Activated CD8-positive, alpha-beta T cell treated with anti-CD3 and anti-CD28 coated beads, Interleukin-2, amount 10 ng/mL, durations not matched to agents 7 days and 5 days (primary cell): ENCODE measurements at places on chromosomes 13 and 19. TPM values are rescaled to one million over a fixed set of nuclear protein-coding genes. Genes with fewer than 3 reads are reported as not detected.

The PINLYP gene
- total RNA-seq = 7.4 TPM

- H3K27me3 ChIP-seq = no peaks in the 10 kb centered on the region
- peaks cover 30% of the 10 kb centered on the region for H3K4me1 ChIP-seq
- peaks cover 8% of the 10 kb centered on the region for H3K36me3 ChIP-seq
- DNase-seq = no peak
- H3K27ac ChIP-seq = no peak overlapping the region
Observed at GRCh38 chr13:24921003-24921402, 157.0 kb downstream of the RNF17 start.

The GAS6 gene
- 0.65 TPM for total RNA-seq

DNA sequence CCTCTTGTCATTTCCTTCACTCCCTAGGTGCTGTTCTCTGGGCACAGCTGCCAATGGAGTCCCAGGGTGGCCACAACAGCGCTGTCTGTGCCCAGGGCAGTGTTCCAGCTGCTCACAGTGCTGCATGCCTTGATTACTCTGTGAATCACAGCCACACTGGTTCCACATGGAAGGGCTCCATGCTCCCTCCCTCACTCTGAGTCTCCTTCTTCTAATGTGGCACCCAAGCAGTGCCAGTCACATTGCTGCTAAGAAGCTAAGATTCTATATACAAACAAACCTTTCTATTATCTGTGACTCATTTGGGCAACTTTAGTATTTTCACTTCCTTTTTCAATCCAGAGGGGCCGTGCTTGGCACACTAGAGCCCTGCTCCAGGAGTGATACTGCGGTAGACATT is 248.7 kb downstream of the TDRD3 start:
- H3K27me3 ChIP-seq = peaks cover 2% of the 10 kb centered on the region
- H3K4me3 ChIP-seq = no peak overlapping the region
- H3K27ac ChIP-seq = no peak overlapping the region
- DNase-seq = no peak

The IGSF23 gene
- not detected for total RNA-seq

The IFNL3 gene
- not detected for total RNA-seq

- peaks cover 52% of the 10 kb centered on the region for H3K36me3 ChIP-seq
- peak overlapping the region; percentile 27 for H3K27ac ChIP-seq
- peaks cover 8% of the 10 kb centered on the region for H3K4me1 ChIP-seq
- no peaks in the 10 kb centered on the region for H3K27me3 ChIP-seq
- H3K4me3 ChIP-seq = no peak overlapping the region
- no peak for DNase-seq
Observed at GRCh38 chr19:17562097-17562496, 6.6 kb downstream of the COLGALT1 start.

- no peaks in the 10 kb centered on the region for H3K27me3 ChIP-seq
- no peak overlapping the region for H3K27ac ChIP-seq
- H3K4me3 ChIP-seq = no peak overlapping the region
- H3K36me3 ChIP-seq = no peaks in the 10 kb centered on the region
- DNase-seq = peak; percentile 23
- peaks cover 13% of the 10 kb centered on the region for H3K4me1 ChIP-seq
Observed at GRCh38 chr13:44685641-44686040, 109.5 kb upstream of the TSC22D1 start.

DNA sequence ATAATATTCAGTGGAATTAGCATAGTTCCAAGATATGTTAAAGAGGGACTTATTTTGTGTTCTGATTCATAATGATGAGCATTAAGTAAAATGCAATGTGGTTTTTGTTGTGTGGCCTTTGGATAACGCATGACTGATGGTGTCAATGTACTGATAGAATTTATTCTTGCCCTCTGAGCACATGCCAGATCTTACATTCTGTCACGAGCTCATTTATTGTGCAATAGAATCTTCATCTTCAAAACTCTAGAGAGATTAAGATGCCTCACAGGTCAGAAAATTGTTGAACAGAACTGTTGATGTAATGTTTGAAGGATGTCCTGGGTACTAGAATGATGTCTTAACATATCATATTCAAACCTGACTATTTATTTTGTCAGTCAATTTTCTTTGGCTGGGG is 148.0 kb upstream of the HTR2A start:
- no peak for DNase-seq
- no peaks in the 10 kb centered on the region for H3K36me3 ChIP-seq
- H3K27me3 ChIP-seq = peaks cover 9% of the 10 kb centered on the region
- H3K27ac ChIP-seq = no peak overlapping the region

The KLF1 gene
- 0.21 TPM for total RNA-seq

DNA sequence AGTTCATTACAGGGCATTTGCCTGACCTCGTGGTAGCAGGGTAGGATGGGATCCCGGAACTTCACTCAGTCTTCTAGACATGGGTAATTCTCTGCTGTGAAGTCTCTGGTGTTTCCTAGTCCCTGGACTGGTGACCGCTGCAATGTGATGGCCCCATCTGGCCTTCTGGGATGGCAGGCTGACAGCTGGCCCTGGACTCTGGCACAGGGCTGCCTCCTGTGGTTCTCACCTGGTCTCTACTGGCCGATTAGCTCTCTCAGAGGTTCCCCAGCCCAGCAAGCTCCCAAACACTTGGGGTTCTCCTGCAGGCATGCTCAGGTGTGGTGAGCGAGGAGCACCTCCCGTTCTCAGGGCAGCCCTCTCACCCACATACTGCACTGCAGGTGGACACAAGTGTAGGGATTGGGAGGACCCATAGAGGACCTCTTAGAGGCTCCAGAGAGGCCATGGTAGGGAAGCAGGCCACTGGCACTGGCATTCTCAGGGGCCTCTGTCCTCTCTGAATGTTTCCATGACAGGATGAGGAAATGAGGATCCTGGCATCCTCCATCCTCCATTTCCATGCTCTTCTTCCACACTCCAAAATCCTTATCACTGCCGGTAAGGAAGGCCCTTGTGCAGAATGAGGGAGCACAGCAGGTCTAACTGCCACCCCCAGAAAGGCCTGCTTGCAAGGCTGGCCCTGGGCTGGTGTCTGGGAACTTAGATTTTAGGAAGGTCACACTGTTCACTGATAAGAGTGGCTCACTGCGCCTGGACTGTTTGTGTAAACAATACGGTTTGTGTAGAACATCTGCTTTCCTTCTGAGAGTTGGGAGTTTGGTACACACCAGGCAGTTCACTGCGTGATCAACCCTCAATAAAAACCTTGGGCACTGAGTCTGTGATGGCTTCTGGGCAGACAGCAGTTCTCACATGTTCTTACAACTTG is 31.5 kb upstream of the FARP1 start:
- no peak overlapping the region for H3K4me3 ChIP-seq
- no peaks in the 10 kb centered on the region for H3K27me3 ChIP-seq
- no peaks in the 10 kb centered on the region for H3K4me1 ChIP-seq
- no peak for DNase-seq
- H3K27ac ChIP-seq = no peak overlapping the region

DNA sequence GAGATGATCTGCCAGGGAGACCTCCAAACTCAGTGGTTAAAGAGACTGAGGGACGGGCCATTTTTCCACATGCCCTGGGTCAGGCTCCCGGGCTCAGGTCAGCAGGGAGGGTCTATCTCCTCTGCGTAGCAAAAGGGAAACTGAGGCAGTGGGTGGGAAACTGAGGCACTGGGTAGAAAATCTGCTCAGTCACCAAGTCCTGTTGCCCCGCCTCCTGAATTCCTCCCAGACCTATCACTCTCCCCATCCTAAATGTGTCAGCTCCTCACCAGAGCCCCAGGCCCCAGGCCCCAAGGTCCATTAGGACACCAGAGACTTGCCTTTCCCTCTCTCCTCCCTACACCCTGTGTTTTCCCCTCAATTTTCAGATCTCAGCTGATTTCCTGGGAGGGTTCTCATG is 2.4 kb downstream of the CD320 start:
- peaks cover 39% of the 10 kb centered on the region for H3K4me1 ChIP-seq
- DNase-seq = peak; percentile 18
- peaks cover 27% of the 10 kb centered on the region for H3K36me3 ChIP-seq
- no peaks in the 10 kb centered on the region for H3K27me3 ChIP-seq
- H3K4me3 ChIP-seq = no peak overlapping the region

DNA sequence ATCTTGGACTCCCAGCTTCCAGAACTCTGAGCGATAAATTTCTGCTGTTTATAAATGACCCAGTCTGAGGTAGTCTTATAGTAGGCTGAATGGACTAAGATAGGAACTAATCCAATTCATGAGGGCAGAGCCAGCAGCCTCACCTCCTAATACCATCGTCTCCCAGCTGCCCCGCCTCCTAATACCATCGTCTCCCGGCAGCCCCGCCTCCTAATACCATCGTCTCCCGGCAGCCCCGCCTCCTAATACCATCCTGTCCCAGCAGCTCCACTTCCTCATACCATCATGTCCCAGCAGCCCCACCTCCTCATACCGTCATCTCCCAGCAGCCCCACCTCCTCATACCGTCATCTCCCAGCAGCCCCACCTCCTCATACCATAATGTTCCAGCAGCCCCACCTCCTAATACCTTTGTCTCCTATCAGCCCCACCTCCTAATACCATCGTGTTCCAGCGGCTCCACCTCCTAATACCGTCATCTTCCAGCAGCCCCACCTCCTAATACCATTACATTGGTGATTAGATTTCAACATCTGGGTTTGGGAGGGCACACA is 2.4 kb upstream of the ARGLU1 start:
- DNase-seq = peak; percentile 56
- no peaks in the 10 kb centered on the region for H3K27me3 ChIP-seq
- H3K4me3 ChIP-seq = no peak overlapping the region
- H3K27ac ChIP-seq = no peak overlapping the region

The DIRAS1 gene
- total RNA-seq = not detected

DNA sequence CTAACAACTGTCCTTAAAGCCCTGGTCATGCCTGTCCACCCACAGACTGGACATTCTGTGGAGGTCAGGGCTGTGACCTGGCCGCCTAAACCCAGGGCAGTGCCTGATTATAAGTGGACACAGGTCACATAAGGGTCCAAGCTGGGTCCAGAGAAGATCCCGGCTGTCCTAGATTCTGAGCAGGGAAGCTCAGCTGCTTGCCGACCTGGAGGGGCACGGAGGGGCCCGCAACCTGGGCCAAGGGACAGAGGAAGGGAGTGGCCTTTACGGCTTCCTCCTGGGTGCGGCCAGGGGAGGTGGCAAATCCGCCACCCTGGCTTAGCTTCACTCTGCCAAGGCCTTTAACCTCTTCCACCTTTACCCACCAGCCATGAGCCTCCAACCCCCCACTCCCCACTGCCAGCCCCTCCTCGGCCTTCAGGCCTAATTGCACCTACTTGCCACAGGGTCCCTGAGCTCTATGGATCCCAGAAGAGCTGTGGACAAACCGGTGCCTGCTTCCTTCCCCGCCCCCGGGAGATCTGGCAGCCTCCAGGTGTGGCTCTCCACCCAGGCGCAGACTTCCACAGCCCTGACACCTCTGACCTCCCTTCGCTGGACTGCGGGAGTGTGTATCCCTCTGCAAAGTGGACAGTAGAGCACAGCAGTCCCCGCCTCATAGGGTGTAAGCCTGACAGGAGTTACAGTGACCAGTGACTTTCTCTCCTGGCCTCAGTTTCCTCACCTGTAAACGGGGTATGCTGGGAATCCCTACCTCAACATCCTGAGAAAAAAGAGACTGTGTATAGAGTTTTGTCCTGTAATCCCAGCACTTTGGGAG is 1.7 kb downstream of the CD320 start:
- H3K27ac ChIP-seq = peak overlapping the region; percentile 97
- H3K36me3 ChIP-seq = peaks cover 29% of the 10 kb centered on the region
- H3K27me3 ChIP-seq = no peaks in the 10 kb centered on the region
- peaks cover 39% of the 10 kb centered on the region for H3K4me1 ChIP-seq
- peak; percentile 19 for DNase-seq
- peak overlapping the region; percentile 96 for H3K4me3 ChIP-seq

DNA sequence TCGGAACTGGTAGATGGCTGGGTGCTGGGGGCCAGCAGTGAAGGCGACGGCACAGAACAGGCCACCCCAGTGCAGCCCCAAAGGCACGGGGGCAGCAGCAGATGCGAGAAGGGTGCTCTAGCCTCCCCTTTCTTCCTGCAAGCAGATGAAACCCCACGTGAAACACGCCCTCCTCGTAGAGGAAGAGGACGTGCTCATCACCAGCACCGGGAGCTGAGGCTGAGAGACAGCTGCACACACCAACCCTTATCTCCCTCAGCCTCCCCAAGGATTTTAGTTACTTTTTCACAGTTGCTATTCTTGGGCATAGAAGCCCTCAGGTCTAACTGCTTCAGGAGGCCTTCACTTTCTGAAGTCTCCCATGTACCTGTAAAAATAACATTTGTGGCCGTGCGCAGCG is 11.9 kb downstream of the ZNF787 start:
- no peak overlapping the region for H3K27ac ChIP-seq
- no peak overlapping the region for H3K4me3 ChIP-seq
- peaks cover 58% of the 10 kb centered on the region for H3K4me1 ChIP-seq

GRCh38 chr13:74205313-74205690 is 71.1 kb upstream of the KLF12 start:
- peaks cover 3% of the 10 kb centered on the region for H3K27me3 ChIP-seq
- H3K4me1 ChIP-seq = no peaks in the 10 kb centered on the region
- no peak for DNase-seq
- H3K36me3 ChIP-seq = no peaks in the 10 kb centered on the region
- H3K27ac ChIP-seq = no peak overlapping the region

The NKPD1 gene
- 0.24 TPM for total RNA-seq

The GPC6 gene
- not detected for total RNA-seq

The C5AR1 gene
- total RNA-seq = 1.0 TPM

- H3K27me3 ChIP-seq = peaks cover 19% of the 10 kb centered on the region
- no peak for DNase-seq
- no peaks in the 10 kb centered on the region for H3K36me3 ChIP-seq
Observed at GRCh38 chr19:3720349-3720917, 12.2 kb downstream of the TJP3 start.

GRCh38 chr13:23957981-23958380 is 60.7 kb upstream of the C1QTNF9B start:
- H3K36me3 ChIP-seq = no peaks in the 10 kb centered on the region
- peaks cover 9% of the 10 kb centered on the region for H3K27me3 ChIP-seq
- DNase-seq = no peak

GRCh38 chr19:28118235-28118634 is 1094.7 kb downstream of the UQCRFS1 start:
- H3K27ac ChIP-seq = no peak overlapping the region
- no peaks in the 10 kb centered on the region for H3K36me3 ChIP-seq
- H3K4me1 ChIP-seq = no peaks in the 10 kb centered on the region
- H3K4me3 ChIP-seq = no peak overlapping the region
- H3K27me3 ChIP-seq = no peaks in the 10 kb centered on the region

The CYP2A7 gene
- not detected for total RNA-seq

DNA sequence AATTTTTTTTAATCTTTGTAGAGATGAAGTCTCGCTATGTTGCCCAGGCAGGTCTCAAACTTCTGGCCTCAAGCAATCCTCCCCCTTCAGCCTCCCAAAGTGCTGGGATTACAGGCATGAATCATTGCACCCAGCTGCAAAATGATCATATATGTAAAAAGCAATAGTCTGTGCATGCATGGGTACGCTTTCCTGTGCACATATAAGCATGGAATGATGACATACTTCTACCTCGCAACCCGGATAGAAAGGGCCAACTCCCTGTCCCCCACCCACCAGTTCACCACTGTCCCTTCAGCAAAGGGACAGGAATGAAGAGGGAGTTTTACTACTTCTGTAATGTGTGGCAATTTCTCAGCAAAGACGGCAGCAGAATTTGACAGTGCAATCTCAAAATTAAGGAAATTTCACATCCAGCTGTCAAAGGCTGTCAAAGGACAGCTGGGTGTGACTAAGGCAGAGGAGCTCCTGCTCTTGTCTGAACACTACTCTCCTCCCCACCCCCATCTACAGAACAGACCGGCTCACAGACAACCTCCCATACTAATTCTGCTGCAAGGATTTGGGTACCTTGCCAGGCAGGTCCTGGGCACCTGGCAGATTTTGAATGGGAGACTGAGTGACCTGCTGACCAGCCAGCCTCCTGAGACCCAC is 95.6 kb downstream of the TSHZ3 start:
- DNase-seq = no peak
- no peaks in the 10 kb centered on the region for H3K27me3 ChIP-seq
- H3K27ac ChIP-seq = no peak overlapping the region
- H3K4me3 ChIP-seq = no peak overlapping the region
- peaks cover 5% of the 10 kb centered on the region for H3K4me1 ChIP-seq
